ENCODE measurements at places on chromosomes 2 and 18.

DNA sequence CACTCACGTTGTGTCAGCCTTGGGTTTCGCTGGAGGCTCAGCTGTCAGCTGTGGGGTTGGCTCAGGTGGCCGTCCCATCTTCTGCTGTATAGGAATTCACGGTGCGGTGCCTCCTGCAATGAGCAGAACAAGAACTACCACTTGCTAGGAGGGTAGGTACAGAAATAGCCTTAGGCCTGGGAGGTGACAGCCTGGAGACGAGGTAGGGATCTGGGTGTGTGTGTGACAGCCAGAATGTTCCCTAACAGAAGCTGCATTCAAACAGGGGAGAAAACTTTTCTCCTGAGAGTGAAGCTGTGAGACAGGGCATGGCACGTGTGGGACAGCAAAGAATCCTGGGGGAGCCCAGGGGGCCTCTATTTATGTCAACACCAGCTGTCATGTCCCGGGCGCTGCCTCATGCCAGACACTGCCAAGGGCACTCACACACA, 8.4 kb upstream of the MAL start:
- DNase-seq = no peak

GRCh38 chr2:193583638-193584400, 1389.1 kb upstream of the TMEFF2 start:
- no peak for DNase-seq

GRCh38 chr2:10048501-10049171, 5.3 kb downstream of the KLF11 start:
- no peak for DNase-seq

DNA sequence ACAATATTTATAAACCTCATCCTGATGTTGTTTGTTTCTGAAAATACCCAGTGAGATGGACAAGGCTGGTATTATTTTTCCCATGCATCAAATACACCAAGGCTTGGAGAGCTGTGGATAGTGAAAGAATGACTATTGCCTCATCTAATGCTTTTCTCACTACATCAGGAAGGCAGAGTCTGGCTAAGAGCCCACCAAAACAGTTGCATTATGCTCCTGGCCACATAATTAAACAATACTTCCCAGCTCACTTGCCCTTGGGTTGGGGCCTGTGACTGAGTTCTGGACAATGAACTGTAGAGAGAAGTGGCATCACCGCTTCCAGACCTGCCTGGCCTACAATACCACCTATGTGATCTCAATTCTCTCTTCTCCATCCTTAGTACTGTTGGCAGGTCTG, 46.4 kb upstream of the REEP1 start:
- no peak for DNase-seq

GRCh38 chr18:72444798-72445155, 99.4 kb downstream of the CBLN2 start:
- DNase-seq = no peak

DNA sequence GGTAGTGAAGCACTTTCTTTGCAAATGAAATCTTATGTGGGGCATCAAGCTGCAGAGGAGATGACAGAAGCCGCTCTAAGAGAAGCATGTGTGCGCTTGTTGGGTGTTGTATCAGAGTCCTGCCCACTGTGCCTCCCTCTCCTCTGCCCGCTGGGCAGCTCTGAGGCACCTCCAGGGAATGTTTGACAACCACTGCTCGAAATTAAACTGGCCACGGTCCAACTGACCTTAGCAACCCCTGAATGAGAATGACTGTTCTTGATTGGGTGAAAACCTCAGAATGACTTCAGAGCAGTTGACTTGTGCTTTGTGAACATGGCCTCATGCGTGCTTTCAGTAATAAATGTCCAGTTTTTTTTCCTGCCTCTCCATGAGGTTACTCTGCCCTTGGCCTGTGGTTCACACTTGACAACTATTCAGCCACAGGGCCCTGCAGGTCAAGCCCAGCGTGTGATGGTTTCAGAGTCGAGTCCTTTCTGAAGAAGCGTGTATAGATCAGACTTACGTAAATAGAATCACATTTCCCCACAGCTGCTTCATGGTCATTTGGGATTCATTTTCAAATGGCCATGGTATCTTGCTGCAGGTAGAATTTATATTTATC, 94.9 kb downstream of the SLC4A3 start:
- no peak for DNase-seq

DNA sequence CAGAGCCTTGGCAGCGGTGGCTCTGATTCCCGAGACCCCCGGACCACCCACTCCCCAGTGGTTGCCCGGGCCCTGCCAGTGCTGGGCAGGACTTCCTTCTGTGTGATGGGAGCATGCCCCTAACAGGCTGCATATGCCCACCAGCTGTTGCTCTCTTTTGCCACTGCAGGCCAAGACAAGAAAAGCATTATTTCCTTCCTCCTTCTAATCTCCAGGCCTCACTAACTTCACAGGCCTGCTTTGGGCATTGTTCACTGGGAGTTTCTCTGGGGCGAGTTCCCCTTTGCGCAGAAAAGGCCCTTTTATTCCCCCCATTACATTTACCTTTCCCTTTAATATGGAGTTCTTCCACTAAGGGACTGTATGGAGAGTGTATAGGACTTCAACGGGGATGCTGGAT, 249.1 kb upstream of the SIX2 start:
- DNase-seq = no peak

GRCh38 chr2:69625078-69625795, 18.3 kb downstream of the AAK1 start:
- DNase-seq = no peak

GRCh38 chr2:21890041-21890440, 766.3 kb downstream of the TDRD15 start:
- no peak for DNase-seq

DNA sequence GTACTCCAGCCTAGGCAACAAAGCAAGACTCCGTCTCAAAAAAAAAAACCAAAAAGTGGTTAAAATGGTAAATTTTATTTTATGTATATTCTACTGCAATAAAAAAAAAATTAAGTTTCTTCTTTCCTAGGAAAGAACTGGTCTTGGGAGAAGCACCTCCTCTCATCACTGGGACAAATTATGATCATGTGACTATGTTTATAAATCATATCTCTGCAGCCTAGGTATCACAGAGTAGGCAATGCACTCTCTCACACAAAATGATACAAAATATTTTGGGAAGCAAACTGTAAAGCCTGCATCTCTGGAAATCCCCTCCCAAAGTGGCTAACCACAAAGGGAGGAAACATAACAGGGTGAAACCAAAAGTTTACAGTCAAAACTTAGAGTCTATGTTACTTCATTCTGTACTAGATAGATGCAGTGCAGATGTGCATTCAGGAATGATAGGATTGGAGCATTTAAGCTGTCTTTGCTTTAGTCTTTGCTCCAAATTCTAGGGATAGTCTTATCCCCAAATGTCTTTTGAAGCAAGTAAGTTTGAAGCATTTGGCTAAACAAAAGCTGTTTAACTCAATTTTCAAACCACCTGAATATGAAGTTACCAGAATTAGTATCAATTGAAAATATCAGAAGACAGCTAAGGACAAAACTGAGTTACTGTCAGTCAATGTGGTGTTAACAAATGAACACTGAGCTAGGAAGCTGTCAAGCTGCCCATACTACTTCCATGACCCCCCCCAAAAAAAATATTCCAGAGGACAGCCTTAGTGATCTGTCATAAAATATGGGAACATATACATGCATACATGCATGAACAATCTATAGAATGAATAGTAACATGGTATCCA, 21.1 kb upstream of the MALT1 start:
- no peak for DNase-seq

- DNase-seq = no peak
Observed at GRCh38 chr2:230541934-230542380, 126.0 kb downstream of the SP100 start.

DNA sequence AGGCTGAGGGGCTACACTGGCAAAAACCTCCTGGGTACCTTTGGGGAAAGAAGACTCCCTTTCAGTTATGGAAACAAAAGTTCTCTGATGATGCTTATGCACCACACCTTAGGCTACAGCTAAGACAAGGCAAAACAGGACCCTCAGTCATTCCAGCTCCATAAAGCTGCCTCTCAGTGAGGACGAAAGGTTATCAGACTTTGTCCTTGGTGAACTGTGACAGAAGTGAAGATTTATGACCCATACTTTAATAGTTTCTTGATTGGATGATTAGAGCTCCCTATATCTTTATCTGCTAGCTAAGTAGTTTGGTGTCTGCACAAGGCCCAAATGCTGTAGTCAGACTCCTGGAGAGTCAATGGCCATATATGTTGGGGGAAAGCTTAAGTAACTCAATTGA, 40.6 kb upstream of the SPRED2 start:
- DNase-seq = no peak

- DNase-seq = no peak
Observed at GRCh38 chr18:79522451-79523205, 126.9 kb downstream of the NFATC1 start.

- no peak for DNase-seq
Observed at GRCh38 chr18:36088256-36088655, 20.9 kb upstream of the RPRD1A start.

- DNase-seq = no peak
Observed at GRCh38 chr2:186868344-186868743, 19.4 kb upstream of the ZSWIM2 start.

- DNase-seq = no peak
Observed at GRCh38 chr2:120772261-120772660, 36.6 kb downstream of the GLI2 start.

- no peak for DNase-seq
Observed at GRCh38 chr2:75522543-75523312, 38.0 kb downstream of the EVA1A start.

DNA sequence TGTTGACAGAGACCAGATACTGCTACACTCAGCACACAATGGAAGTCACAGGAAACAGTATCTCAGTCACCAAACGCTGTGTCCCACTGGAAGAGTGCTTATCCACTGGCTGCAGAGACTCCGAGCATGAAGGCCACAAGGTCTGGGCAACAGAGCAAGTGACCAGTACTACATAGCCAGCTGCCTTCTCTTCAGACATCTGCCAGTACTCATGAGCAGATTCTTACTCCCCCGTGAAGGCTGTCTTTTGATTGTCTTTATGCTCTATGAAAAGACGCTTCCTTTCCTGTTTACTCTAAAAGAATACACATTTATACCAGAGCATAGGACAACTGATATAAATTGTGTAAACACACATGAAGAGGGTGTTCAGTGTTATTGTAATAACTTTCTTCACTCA, 118.9 kb downstream of the MMADHC start:
- no peak for DNase-seq

All from stimulated activated CD8-positive, alpha-beta memory T cell treated with anti-CD3 and anti-CD28 coated beads, Interleukin-4, amount 100 ng/mL, for 1 hour (primary cell).